ENCODE measurements at places on chromosomes 2 and 18. TPM values are rescaled to one million over a fixed set of nuclear protein-coding genes. Genes with fewer than 3 reads are reported as not detected.

- H3K4me1 ChIP-seq: no peaks in the 10 kb centered on the region
- H3K4me3 ChIP-seq: no peak overlapping the region
- H3K27ac ChIP-seq: no peak overlapping the region
- H3K27me3 ChIP-seq: no peaks in the 10 kb centered on the region
These were observed 27.8 kb downstream of the ANO7 start for GRCh38 chr2:241216211-241216761.

- no peaks in the 10 kb centered on the region for H3K36me3 ChIP-seq
- peaks cover 64% of the 10 kb centered on the region for H3K27me3 ChIP-seq
- no peak overlapping the region for H3K27ac ChIP-seq
- no peak for DNase-seq
These were observed 77.9 kb downstream of the TSN start for GRCh38 chr2:121833358-121833723.

DNA sequence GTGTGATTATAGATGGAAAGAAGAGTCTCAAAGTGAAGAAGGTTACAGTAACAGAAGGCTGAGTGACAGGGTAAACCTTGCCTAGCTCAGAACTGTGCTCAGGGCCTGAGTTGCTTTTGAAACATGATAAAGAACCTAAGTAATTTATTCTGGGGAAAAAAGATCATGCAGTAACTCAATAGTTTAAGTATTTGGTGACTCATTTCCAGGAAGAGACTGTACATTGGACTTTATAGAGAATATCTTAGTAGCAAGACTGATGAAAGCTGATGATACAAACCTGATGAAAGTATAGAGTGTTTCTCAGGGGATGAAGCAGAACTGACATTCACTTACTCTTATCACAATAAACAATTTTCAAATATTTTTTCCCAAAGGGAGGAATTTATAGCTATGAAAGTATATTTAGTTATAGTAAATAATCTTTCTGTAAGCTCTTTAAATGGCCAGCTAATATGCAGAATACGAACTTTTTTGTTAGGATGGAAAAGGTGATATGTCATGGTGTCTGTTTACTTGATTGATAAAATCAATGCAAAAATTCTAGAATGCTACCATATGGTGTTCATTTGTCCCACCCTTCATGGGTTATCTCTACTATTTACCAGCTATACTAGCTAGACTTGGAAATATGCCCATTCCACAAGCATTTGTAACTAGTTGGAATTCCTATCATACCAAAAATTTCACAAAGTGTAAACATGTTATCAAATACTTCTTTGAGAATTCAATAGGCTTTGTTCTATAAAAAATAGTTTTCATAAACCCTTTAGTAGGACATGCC, 1265.5 kb upstream of the ACVR2A start:
- no peaks in the 10 kb centered on the region for H3K27me3 ChIP-seq
- peak; percentile 79 for DNase-seq
- 0 out of 2 replicates have a peak overlapping the region, but pooled peaks have one; percentile 19 for H3K27ac ChIP-seq
- peak overlapping the region; percentile 3 for H3K4me3 ChIP-seq

Gene REL
- 8.9 TPM for total RNA-seq

DNA sequence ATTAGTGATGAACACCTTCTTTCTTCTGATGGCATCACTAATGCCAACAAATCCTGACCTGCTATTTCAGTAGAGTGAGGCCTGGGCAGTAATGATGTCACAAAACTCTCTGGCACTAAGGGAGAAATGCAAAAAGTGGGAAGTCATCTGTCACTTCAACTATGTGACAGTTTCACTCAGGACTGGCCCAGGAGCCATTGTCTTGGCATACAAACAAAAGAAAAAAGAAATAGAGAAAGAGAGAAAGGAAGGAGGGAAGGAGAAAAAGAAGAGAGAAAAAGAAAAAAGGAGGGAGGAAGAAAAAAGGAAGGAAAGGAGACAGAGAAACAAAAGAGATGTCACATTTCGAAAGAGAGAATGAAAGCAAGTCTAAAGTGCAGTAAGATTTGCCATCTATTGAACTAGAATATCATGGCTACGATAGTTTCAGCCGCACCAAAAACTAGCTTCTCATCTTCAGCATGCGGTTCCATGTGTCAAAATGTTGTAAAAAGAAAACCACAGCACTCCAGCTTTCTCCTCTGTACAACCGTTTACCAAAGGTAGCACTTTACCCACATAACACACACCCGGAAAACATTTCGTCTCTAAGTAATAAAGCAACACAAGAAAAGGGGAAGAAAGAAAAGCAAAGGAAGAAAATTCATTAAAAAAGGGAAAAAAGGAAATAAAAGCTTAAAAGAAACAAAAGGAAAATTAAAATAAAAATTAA, 50.1 kb downstream of the CD226 start:
- H3K4me1 ChIP-seq: no peaks in the 10 kb centered on the region
- H3K4me3 ChIP-seq: no peak overlapping the region
- no peak overlapping the region for H3K27ac ChIP-seq
- H3K27me3 ChIP-seq: no peaks in the 10 kb centered on the region
- no peaks in the 10 kb centered on the region for H3K36me3 ChIP-seq
- DNase-seq: no peak

DNA sequence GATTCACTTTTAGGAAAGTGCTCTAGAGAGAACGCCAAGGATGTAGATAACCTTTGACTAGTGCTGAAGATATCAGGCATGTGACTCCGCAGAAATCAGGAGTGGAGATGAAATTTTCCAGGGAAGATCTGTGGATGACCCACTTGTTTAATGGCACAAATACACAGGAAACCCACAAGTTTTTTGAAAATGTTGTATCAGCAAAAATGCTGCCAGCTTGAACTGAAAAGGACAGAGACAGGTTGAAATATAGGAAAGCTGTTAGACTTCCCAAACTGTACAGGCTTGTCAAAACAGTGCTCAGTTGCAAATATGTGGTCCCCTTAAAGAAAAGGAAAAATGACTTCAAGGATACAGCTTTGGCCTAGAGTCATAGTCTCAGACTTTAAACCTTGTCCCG, 96.5 kb downstream of the PKP4 start:
- no peaks in the 10 kb centered on the region for H3K4me1 ChIP-seq
- H3K27me3 ChIP-seq: no peaks in the 10 kb centered on the region
- no peak for DNase-seq
- no peaks in the 10 kb centered on the region for H3K36me3 ChIP-seq

DNA sequence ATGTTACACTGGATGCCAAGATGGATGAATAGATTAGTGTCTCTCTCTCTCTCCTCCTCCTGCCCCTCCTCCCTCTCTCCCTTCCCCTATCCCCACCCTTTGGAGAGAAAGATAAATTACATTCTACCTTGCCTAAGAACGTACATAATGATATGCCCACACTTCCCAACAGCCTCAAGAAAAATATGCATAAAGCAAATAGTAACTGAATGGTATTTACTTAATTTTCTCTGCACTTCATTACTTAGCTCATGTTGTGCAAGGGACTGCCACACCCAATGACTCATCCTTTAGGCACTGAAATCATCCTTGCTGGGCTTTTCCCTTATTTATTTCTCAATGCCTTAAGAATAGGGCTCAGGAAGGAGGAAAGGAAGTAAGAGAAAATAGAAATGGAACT, 137.3 kb upstream of the PID1 start:
- H3K27me3 ChIP-seq: no peaks in the 10 kb centered on the region
- no peak overlapping the region for H3K4me3 ChIP-seq
- DNase-seq: peak; percentile 96
- no peaks in the 10 kb centered on the region for H3K36me3 ChIP-seq
- peak overlapping the region; percentile 99 for H3K27ac ChIP-seq

GRCh38 chr2:47089083-47089464, 66.0 kb downstream of the STPG4 start:
- peak; percentile 76 for DNase-seq
- peaks cover 26% of the 10 kb centered on the region for H3K4me1 ChIP-seq
- H3K27ac ChIP-seq: peak overlapping the region; percentile 61

- H3K36me3 ChIP-seq: no peaks in the 10 kb centered on the region
- no peak overlapping the region for H3K27ac ChIP-seq
- DNase-seq: no peak
- no peak overlapping the region for H3K4me3 ChIP-seq
- no peaks in the 10 kb centered on the region for H3K27me3 ChIP-seq
These were observed 11.6 kb upstream of the RPRD1A start for GRCh38 chr18:36078751-36079529.

DNA sequence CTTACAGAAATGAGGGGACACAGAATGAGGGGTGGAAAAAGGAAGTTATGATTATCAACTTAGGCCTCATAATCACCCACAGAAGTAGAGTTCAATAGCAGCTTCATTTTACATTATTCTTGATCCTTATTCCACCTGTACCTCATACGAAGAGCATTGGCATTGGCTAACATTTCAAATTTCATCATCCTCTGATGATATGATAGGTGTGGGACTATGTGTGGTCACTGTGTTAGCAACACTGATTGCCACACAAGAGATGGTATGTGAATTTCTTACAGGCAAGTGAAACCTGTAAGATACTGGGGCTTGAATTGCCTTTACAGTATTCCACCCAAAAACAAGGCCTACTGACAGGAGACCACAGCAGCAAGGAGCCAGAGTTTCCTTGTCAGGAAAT, 14.0 kb upstream of the HAT1 start:
- no peaks in the 10 kb centered on the region for H3K27me3 ChIP-seq
- H3K4me1 ChIP-seq: no peaks in the 10 kb centered on the region
- H3K27ac ChIP-seq: no peak overlapping the region
- no peak overlapping the region for H3K4me3 ChIP-seq

DNA sequence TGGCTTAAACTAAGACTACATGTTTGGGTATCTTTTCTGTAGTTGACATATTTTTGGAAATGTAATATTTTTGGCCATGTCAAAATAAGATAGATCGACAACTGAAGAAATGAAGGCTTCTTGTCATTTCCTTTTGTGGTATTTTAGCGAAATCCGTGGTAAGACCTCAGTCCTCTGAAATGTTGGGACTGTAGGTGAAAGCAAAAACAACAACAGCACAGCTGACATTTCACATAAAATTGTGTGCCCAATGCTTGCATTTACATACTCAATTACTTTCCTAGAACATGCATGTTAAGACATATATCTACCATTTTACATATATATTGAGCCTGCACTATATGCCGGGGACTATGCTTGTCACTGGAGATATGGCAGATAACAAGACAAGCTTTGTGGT, 50.2 kb downstream of the SPP2 start:
- H3K27me3 ChIP-seq: no peaks in the 10 kb centered on the region
- no peak overlapping the region for H3K4me3 ChIP-seq
- H3K4me1 ChIP-seq: peaks cover 4% of the 10 kb centered on the region
- DNase-seq: no peak

Gene FOSL2
- 46.8 TPM for total RNA-seq

Gene CDH20
- total RNA-seq: not detected

- no peaks in the 10 kb centered on the region for H3K36me3 ChIP-seq
- no peak overlapping the region for H3K4me3 ChIP-seq
- H3K27ac ChIP-seq: no peak overlapping the region
- peaks cover 5% of the 10 kb centered on the region for H3K4me1 ChIP-seq
These were observed 58.1 kb upstream of the FOSL2 start for GRCh38 chr2:28334527-28334894.

DNA sequence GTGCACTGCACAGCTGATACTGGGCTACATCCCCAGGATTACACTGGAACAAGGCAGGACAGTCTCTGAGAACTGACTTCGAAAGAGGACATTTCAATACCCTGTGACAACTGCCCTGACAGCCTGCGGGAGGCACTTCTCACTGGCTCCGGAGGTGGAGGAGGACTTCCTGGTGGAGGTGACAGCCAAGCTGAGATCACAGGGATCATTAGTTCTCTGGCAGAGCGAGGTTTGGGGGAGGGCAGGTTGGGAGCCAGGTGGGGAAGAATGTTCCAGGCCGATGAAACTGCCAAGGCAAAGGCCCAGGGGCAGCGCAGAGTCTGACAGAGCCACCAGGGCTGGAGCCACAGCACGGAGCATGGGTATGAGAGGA, 28.0 kb upstream of the NPAS2 start:
- no peaks in the 10 kb centered on the region for H3K36me3 ChIP-seq
- no peak overlapping the region for H3K27ac ChIP-seq
- no peak overlapping the region for H3K4me3 ChIP-seq

DNA sequence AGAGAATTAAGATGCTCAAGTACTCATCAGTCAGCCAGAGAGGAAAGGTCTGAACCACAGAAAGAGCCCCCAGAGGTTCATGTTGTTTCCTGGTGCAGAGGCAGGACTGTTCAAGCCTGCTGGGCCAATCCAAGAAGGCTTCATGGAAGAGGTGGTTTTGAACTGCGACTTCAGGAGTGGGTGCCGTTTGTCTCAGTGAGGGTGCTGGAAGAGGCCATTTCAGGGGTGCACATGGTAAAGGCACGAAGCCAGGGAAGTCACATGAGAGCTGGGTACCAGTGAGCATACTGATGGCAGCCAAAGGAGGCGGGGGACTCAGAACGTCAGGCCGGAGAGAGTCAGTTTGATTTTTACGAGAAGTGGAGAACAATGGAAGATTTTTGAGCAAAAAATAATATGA, 55.5 kb downstream of the EMILIN2 start:
- DNase-seq: no peak
- H3K27ac ChIP-seq: no peak overlapping the region
- 0 out of 2 replicates have a peak, but pooled peaks cover 3% of the 10 kb centered on the region for H3K27me3 ChIP-seq
- H3K4me3 ChIP-seq: no peak overlapping the region
- H3K4me1 ChIP-seq: peaks cover 14% of the 10 kb centered on the region
- H3K36me3 ChIP-seq: no peaks in the 10 kb centered on the region

DNA sequence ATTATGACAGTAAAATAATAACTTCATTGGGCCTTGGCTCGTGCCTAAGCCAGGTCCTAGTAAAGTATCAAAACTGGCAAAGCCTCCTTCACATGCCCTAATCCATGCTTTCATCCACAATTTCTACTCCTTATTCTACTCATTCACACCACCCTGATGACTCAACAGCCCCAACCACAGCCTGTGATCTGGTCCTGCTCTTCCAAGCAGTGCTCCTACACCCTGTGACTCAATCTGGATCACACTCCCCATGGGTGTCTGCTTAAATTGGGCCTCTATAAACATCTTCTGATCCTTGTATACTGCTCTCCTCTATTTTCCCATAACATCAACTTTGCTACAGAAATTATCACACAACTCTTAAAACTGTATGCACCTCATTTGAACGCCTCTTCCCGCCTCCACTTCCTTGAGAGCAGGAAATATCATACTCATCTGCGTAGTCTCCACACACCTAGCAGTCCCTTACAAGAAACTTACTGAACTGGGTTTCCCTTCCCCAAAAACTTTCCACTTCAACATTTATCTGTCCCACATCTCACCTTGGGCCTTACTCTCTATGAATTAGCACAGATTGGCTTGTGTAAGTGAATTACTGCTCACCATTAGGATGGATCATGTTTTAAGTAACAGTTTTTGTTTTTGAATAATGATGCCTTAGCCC, 15.9 kb downstream of the GTF3C3 start:
- H3K4me1 ChIP-seq: no peaks in the 10 kb centered on the region
- H3K4me3 ChIP-seq: no peak overlapping the region
- H3K36me3 ChIP-seq: peaks cover 84% of the 10 kb centered on the region
- no peaks in the 10 kb centered on the region for H3K27me3 ChIP-seq

All from PC-3 (cell line).